ENCODE measurements at places on chromosomes 2 and 18. TPM values are rescaled to one million over a fixed set of nuclear protein-coding genes. Genes with fewer than 3 reads are reported as not detected.

DNA sequence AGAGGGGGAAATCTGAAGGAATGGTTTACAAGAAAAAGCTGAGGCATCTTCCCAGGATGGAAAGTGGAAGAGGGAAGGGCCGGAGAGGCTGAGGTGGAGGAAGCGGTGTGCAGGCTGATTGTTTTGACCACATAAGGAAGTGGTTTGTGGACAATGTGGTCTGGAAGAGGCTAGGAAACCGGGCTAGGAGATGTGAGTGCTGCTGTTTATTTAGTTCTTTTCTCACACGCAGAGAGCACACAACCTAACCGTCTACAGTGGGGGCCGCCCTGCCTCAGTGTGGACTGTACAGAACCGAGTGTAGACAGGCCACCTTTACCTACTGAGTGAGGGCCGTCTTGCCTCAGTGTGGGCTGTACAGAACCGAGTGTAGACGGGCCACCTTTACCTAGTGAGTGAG is 251.7 kb upstream of the PXDN start:
- ATAC-seq: no peak

GRCh38 chr18:57816208-57816954 is 13.3 kb upstream of the ATP8B1 start:
- ATAC-seq: no peak

GRCh38 chr18:28078298-28078697 is 98.6 kb downstream of the CDH2 start:
- no peak for ATAC-seq

DNA sequence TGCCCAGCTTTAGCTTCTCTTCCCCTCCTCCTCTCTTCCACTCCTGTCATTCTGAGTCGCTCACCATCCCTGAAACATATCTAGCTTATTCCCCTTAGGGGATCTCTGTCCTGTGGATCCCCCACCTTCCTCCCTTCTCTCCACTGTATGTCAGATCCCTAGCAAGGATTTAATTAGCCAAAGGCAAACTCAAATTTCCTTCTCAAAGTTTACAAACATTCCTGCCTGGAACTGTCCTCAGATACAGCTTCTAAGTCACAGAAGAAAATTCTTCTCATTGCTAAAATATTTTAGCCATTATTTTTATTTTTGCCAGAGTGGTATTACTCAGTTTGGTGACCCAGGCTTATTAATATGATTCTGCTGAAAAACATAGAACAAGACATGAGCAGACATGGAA is 315.3 kb downstream of the CYP26B1 start:
- ATAC-seq: no peak

DNA sequence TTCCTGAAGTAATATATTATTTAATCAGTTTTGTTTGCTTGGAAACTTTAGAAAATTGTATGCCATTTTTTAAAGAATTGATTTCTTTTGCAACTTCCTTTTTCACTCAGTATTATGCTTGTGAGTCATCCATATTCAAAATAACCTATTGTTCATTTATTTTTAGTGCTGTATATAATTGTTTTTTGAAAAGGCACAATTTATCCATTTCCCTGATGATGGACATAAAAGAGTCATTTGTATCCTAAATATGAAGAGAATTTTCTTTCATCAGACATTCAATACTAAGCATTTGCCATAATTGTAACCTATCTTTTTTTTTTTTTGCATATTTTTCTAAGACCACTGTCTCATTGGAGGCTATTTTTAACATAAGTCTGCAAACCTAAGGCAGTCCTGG is 134.1 kb upstream of the SERPINE2 start:
- no peak for ATAC-seq

The ADRA2B gene
- total RNA-seq: 0.21 TPM

The GPR155 gene
- 4.8 TPM for total RNA-seq

The CACNB4 gene
- total RNA-seq: 22.6 TPM

The CLIP4 gene
- total RNA-seq: 73.5 TPM
